ENCODE measurements at places on chromosomes 12 and 14.

- DNase-seq = no peak
Measured at GRCh38 chr14:106222731-106223130, 696.3 kb downstream of the TMEM121 start.

DNA sequence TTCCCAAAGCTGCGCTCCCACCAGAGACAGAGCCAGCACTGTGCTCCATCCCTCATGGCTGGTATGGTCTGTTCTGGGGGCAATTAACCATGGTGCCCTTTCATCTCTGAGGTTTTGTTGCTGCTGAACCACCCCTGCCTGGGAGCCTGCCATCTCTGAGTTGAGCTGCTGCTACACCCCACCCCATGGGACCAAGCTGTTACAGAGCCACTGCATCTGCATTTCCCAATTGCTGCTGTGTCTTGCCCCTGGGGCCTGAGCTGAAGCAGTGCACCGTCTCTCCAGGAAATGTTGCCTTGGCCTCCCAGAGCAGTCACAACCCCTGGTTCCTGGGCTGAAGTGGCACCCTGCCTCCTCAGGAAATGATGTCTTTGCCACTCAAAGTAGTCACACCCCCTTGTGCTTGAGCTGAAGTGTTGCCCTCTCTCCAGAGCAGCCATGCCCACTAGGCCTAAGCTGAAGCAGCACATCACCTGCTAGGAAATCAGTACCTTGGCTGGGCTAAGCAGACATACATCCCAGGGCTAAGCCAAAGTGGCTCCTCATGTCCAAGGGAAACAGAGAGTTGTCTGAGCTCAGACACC, 140.3 kb downstream of the RERGL start:
- no peak for DNase-seq

DNA sequence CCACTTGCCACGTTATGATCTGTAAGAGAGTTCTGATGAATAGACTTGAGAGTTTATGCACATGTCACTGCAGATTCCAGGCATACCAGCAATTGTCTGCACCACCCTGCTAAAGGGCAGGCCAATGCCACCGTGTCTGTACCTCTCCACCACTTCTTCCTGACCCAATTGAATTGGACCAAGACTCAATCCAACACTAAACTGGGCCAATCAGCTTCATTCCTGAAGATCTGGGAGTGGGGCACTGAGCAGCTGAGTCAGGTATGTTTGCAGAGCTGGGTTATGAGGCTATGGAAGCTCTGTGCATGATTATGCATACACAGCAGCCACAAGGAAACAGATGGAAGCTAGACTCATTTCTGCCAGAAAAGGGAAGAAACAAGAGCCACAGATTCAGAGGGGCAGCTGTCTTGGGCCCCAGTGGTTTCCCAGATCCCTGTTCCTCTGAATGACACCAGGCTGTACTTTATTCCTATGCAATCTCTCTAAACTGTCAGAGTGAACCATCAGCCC, 28.0 kb downstream of the DAO start:
- no peak for DNase-seq

DNA sequence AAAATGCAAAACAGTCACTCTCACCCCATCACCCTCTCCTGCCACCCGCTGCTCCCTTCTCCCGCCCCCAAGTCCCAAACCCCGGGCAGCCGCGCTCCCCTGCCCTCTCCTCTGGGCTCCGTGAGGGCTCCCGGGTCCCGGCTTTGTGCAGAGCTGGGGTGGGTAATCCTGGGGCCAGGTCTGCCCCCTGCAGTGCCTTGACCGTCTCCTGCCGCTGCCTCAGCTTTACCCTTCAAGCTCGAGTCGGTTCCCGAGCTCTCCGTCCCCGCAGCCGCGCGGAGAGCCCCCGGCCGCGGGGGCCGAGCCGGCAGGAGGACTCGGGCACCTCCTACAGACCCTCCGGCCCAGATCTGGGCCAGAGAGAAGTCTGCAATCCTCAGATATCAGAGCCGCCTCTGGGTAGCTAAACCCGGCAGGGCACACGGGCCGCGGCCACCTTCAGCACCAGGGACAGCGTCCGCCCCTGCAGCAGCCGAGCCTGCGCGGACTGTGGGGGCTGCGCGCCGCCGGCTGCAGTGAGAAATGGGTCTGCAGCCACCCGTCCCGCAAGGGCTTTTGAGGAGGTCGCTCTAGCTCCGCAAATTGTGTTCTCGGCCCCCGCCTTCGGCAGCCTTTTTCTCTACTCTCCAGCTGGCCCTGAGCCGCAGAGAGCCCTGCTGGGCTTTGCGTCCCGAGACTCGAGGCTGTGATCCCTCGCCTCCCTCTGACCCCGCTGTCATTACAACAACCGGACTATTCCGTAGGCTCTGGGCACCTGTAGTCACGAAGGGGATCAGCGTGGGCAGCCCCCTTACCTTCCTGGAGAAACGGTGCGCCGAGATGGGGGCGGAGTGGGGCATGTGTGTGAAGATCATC, 1.2 kb downstream of the PRMT8 start:
- peak; percentile 10 for DNase-seq

DNA sequence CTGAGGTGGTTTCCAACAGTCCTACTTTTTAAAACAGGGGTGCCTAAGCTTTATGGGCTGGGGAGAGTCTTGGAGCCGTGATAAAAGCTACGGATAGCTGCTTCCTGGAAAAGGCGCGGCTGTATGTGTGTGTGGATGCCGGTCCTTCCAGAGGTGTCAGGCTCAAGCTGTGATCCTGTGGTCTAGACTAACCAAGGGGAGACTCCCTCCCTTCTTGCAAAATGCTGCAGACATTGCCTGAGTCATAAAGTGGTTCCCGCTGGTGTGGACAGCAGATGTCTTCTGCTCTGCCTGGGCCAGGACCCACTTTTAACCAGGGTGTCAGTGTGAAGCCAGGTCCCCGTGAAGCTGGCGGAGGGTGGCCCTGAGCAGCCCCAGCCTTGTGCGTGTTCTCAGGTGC, 37.8 kb downstream of the CCDC92 start:
- no peak for DNase-seq

GRCh38 chr12:44389038-44389437, 487.1 kb downstream of the NELL2 start:
- DNase-seq = no peak

- no peak for DNase-seq
Measured at GRCh38 chr14:73381380-73382013, 76.8 kb downstream of the NUMB start.

- no peak for DNase-seq
Measured at GRCh38 chr14:35113308-35113950, 8.4 kb downstream of the PPP2R3C start.

DNA sequence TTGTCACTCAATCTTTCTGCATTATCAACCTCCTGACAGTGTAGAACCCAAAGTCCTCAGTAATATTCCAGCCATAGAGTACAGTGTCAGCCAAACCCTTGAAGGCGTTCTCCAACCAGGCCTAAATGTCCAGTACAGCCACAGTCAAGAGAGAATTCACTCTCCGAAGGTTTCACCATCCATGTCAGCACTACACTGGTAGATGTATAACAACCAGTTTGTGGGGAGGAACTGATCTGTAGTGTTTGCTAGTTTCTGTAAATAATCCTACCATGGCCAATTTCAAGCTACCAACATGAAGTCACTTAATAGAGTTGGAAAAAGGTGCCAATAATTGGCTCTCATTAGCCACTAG, 456 bp upstream of the MDP1 start:
- no peak for DNase-seq

DNA sequence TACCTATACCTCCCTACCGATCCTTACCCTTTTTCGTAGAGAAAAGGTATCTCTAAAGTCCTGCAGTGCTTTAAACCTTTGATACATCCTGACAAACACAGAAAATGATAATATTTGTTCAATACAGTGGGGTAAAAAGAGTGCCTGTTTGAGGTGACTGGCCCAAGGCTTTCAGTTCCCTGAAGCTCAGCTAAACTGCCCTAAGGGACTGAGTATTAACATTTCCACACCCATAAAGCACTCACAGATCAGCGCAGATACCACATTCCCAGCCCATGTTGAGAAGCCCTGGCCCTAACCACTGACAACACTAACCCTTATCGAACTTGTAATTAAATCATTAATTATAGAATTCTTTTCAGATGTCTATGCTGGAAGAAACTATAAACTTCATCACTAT, 108.7 kb downstream of the DIP2B start:
- no peak for DNase-seq

DNA sequence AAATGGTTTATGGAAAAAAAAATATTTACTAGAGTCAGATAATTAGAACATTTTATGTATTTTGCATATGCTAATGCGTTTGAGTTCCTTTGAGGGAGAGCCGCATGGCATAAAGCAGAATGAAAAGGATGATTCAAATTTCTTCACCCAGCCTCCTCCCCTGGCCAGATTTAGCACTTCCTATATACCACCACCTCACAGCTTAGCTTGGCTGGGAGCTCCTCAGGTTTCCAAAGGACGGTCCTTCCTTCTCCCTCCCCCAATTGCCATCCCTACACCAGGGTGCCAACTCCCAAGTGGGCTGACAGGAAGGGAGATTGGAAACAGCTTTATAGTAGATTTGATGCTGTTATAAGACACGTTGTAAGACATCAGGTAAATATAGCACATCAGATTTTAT, 157.4 kb downstream of the RGS6 start:
- no peak for DNase-seq

DNA sequence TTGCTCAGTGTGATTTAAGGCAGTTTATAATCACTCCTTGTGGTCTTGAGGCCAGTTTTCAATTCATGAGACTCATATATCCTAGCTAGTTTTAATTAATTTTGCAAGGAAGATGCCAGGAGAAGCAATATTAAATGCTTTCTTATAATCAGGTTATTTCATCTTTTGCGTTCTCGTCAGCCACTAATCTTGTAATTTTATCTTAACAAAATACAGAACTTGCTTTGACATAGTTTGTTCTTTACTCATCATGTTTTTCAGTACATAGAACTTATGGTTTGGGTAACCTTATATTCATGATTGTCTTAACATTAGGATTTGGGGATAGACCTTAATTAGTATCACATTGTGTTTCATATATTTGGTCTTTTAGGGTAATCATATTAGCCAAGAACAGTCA, 76.0 kb downstream of the LIN52 start:
- no peak for DNase-seq

DNA sequence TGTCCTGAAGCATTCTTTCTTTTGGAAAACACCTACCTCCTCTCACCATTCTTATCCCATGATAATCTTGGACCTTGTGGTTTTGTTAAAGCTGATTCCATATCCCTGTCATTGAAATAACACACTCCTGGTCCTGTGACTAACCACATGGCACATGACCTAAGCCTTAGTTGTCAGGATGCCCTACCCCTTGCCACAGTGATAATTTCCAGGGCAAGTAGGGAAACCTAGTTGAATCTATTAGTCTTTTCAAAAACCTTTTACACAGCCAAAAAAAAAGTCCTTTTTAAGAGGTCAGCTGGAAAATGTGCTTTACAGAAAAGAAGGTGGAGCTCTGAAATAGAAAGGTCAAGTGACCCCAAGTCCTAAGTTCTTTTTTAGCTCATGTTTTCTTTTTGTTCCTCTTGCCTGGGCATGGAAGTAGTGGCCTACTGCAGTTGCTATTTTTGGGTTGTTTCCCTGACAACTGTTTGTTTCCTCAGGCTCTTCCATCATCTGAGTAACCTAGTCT, 608.4 kb downstream of the LRFN5 start:
- DNase-seq = no peak

DNA sequence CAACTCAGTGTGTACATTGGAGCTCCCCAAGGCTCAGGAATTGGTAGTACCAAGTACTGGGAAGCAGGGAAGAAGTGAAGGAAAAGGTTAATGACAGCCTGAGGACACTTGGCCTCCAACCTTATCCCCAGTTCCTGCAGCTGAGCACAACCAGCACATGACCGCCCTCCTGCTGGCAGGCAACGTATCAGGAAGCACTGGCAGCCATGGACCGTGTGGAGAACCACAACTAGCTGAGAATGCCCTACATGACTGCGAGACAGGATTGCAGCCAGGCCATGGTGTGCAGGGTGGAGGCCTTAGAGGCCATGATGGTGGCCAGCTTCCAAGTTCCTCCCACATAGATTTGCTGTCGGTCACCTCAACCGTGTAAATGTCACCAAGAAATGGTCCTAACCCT, 26.8 kb downstream of the PYGL start:
- DNase-seq = no peak

DNA sequence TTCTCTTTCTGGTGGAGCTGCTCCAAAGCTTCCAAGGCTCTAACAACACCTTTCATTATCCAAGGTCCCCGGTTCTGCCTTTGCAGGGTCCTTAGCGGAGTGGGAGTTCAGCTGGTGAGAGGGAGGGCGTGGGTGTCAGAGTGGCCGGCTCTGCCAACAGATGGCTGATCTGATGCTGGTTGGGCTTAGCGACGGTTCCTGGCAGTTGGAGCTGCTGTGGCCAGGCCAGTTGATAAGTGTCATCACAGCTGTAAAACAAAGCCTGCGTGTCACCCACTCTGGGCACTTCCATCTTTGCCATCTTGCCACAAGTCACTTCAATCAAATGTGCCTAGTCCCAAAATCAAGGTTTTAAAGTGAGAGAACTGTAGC, 36.3 kb downstream of the RIN3 start:
- no peak for DNase-seq

DNA sequence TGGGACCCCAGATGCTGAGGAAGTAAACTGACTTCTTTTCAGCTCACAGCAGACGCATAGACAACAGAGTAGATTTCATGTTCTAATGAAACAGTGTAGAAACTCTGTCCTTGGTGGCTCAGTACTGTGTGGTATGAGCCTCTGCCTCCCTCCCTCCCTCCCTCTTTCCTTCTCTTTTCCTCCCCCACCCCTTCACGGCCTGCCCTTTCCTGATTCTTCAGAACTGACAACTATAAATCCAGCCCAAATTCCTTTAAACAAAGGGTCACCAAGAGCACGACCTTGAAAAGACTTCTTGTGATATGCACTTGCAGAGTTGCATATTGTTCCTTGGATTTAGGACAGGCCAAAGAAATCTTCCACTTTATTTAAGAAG, 164.0 kb downstream of the ETV6 start:
- no peak for DNase-seq

DNA sequence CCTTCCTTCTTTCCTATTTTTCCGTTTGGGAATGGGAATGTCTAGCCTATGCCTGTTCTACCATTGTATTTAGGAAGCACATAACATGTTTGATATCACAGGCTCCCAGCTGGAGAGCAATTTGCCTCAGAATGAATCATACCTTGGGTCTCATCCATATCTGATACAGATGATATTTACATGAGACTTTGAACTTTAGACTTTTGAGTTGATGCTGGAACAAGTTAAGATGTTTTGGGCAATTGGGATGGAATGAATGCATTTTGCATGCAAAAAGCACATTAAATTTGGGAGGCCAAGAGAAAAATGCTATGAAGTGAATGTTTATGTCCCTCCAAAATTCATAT, 61.9 kb upstream of the BEGAIN start:
- DNase-seq = no peak

DNA sequence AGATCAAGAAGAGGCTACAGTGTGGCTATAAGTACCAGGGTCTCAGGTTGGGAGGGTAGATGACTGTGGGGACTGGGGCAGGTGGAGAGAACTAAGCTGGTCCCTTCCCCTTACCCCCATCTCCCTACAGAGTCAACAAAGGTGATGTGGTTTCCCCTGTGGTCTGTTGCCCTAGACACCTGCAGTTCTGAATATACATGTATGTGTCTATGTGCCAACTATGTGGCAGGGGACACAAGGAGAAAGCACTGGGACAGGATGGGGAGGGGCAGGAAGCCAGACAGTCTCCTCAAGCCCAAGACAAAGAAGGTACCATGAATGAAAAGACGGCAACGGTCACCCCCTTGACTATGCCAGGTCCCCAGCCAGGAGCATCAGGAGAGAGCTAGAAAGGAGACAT, 4.5 kb upstream of the HDAC7 start:
- peak; percentile 76 for DNase-seq

GRCh38 chr12:53899230-53899629, 39.4 kb upstream of the HOXC13 start:
- no peak for DNase-seq

- no peak for DNase-seq
Measured at GRCh38 chr14:64720131-64720576, 15.9 kb downstream of the PLEKHG3 start.

GRCh38 chr12:4978737-4979136, 64.9 kb upstream of the KCNA5 start:
- no peak for DNase-seq
